ENCODE measurements at places on chromosomes 6 and 20.
A peak's percentile ranks its signal among the peaks of the same experiment; 100 is the strongest.

- DNase-seq, result no peak
Measured at GRCh38 chr6:45118754-45119153, 209.4 kb upstream of the RUNX2 start.

- no peak for DNase-seq
Measured at GRCh38 chr6:81169166-81169565, 583.3 kb downstream of the TENT5A start.

DNA sequence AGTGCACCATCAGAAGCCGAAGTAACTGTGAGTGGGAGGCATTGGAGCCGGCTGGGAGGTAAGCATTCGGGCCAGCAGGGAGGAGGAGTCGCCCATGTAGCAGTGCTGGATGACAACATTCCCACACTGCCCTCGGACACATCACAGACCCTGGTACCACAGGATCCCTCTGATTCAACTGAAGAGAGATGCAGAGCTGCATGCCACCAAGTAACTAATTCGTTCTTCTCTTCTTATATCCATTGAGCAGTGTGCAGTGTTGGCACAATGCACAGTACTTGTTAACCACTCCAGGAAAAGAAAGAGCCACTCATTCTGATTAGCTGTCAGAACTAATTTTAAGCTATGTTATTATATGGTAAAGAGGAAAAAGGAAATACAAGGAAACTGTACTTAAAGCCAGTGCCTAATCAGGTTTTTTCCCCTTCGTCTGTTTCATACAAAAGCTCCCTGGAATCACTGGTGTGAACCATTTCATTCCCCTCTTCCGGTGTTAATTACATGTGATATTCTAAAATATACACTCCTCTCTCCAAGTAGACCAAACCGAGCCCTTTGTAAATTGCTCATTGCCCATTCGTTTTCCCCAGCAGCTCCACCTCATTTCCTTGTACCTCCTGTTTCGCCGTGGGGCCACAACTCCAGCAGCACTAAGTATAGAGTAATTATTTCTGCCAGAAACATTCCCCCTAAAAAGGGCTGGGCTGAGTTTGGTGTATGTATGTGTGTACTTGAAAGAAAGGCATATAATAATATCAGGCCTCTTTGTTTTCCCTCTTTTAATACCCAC lies 32.4 kb upstream of the ADTRP start:
- DNase-seq, result no peak

GRCh38 chr20:52684905-52685304 lies 287.3 kb upstream of the TSHZ2 start:
- no peak for DNase-seq

DNA sequence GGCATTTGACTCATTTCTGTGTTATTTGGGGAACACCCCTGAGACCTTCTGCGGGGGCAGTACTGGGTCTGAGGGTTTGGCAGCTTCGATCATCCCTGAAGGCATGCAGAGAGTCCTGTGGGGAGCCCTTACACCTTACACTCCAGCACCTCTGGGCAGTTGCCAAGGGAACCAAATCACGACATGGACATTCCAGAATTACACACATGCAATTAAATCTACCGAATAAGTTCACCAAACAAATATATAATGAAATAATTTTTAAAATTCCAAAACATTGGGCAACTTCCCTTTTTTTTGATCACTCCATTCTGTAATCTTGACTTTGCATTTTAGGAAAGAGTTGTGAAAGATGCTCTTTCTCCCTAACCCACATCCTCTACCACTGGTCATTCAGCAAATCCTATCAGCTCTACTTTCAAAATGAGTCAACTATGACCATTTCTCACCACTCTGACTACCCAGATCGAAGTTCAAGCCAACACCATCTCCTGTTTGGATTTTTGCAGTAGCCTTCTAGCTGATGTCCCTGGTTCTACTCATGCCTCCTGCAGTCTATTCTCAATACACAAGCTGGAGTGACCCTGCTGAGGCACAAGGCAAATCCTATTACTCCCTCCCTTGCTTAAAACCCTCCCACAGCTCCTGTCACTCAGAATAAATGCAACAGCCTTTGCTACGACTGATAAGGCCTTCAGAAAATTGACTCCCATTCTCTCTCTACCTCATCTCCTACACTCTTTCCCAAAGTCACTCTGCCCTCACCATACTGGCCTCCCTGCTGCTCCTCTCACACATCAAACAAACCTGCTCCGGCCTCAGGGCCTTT lies 533.3 kb downstream of the HACE1 start:
- DNase-seq, result no peak

DNA sequence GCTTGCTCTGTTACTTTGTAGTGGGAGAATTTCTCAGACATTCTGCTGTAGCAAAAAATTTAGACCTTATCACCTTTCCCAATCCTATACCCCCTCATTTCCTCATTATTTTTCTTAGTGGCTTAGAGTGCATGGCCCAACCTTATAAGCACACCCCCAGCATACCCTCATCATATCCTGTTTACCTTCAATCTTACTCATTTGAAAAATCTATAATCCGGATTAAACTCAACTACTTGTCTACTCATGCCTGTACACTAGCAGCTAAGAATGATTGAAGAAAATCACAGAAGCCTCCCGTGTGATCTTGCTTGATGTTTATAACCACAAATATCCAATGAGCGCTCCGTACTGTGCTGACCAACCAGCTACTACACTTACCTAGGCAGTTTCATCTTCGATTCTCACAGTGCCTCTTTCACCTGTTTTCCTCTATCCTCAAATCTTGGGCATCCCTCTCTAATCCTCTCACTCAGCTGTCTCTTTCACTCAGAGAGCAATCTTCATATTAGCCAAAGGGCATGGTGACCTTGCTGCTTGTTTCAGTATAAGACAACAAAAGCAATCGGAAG lies 36.6 kb downstream of the AIG1 start:
- no peak for DNase-seq

GRCh38 chr20:20452254-20452676 lies 84.4 kb downstream of the INSM1 start:
- DNase-seq, result peak; percentile 52

DNA sequence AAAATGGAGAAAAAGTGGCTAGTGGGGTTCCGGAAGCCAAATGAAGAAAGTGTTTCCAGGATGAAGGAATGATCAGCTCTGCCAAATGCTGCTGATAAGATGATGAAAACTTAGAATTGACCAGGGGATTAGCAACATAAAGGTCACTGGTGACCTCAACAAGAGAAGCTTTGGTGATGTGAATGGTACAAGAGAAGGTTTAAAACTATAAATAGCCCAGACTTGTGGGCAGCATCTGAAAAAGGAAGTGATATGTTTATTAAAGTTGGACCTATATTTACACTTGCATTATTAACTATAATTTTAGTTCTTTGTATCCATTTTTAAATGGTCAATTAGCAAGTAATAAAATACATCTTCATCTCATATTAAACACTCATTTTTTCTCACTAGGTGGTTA lies 45.1 kb downstream of the CGA start:
- DNase-seq, result no peak

- DNase-seq, result no peak
Measured at GRCh38 chr6:151869345-151869744, 61.9 kb downstream of the ESR1 start.

GRCh38 chr20:6184086-6184485 lies 61.3 kb upstream of the FERMT1 start:
- no peak for DNase-seq

- DNase-seq, result peak; percentile 14
Measured at GRCh38 chr6:80094017-80094416, 12.5 kb upstream of the BCKDHB start.

DNA sequence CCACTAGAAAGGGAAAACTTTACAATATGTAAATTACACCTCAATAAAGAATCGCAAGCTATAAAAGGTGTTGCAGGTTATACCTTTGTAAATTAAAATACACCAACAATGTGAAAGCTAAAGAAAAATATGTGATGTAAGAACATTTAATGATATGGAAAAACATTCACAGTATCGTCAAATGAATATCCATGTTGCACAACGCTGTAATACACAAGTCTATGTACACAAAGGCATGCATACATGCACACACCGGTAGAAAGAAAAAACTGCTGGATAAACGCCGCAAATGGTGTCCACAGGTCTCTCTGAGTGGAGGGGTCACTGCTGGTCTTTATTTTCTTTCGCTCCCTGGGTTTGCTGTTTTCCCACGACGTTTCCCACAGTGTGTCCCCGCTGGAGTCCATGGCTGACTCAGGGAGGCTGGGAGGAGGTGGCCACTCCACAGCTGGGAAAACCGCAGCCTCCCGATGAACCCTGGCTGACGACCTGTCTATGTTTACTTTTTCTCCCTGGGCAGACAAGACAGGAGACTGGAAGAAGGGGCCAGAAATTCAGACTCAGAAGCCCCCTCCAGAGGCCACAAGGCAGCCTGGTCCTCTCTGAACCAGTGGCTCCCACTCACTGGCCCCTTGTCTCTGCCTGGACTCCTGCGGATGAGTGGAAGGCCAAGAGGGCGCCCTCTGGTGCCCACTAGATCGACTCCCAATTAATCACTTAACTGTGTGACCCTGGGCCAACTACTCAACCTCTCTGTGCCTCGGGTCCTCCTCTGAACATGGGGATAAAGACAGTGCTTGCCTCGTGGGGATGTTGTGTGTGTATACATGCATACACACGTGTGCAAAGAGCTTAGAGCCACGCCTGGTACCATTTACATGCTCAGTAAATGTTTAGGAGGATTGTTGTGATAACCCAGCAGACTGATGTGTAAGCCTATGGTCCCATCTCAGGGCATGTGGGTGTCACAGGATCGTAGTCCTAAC lies 12.8 kb upstream of the BPI start:
- DNase-seq, result no peak

DNA sequence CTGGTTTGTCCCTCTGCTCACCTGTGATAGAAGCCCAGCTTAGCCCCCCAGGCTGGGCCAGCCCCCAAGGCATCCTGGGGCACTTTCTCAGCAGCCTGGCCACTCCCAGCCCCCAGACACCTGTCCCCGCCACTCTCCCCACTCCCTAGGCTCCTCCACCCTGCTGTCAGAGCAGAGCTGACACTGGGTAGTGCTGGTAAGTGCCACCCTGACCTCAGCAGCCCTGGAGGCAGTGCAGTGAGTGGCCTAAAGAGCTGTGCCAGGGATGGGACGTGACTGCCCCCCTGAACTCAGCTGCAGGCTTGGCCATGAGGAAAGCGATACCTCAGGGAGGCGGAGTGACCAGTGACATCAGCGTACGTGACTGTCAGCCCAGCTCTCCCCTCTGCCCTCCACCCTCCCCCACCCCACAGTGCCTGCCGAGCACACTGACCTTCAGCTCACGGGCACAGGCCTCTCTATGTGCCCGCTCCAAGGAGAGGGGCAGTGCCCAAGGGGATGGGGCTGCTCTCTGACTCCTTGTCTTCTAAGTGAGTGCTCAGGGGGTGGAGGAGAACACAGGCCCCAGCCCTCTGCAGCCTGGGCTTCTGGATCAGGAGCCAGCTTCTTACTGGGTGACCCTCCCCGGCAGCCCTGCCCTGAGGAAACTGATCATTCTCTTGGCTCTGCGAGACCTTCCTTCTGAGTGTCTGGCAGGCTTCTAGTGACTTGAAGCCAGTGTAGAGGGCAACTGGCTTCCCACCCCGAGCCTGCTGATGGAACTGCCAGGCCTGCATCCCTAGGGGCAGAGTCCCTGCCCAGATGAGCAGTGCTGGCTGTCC lies 172.7 kb downstream of the MRPL14 start:
- DNase-seq, result no peak

DNA sequence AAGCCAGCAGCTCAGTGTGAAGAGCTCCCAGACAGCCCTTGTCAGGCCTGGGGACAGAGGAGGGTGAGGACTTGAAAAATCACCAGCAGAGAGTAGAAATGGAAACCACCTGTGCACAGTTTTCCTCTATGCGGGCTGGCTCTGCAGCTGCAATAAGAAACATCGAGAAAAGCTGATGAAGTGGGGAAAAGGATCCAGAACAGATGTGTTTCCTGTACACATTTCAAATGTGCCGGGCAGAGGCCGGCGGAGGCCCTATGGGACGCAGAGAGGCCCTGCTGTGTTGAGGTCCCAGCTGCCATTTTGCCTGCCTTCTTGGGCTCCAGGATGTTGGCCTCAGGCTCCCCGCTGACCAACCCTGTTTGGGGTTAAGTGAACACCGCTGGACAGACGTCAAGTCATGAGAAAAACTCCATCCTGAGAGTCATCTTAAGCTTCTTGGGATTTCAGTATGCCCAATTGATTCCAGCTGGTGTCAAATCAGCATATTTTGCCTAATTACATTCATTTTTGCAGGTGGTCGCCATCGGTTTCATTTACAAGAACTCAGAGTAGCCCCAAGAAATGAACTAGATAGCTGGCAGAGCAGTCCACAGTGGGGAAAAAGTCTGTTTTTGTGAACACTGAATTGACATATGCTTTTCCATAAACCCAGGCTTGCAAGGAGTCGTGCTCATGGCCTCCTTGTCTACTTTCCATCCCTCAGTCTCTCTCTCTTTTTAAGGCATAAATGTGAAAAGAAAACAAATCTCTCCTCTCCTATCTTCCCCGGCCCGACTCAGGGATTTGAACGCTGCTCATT lies 150.4 kb upstream of the PHACTR3 start:
- no peak for DNase-seq

- DNase-seq, result no peak
Measured at GRCh38 chr20:6764619-6765018, 2.9 kb upstream of the BMP2 start.

- DNase-seq, result no peak
Measured at GRCh38 chr6:70310063-70310694, 7.3 kb upstream of the COL9A1 start.

DNA sequence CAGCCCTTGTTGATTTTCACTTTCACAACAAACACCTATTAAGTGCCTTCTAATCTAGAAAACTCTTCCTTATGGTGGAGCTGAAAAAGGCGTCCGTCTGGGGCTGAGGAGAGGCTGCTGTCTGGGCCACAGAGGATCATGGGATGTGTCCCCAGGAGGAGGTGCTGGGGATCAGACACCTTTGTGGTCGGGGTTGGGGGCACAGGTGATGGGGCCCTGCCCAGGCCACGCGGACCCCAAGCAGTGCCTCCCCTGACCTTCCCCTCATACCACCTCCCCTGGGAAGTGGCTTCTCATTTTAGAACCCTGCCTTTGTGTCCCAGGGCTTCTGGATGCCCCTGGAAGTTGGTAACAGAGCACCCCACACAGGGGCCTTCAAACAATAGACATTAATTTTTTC lies 41.1 kb downstream of the SUN5 start:
- no peak for DNase-seq

GRCh38 chr6:36755435-36756348 lies 58.1 kb downstream of the RAB44 start:
- DNase-seq, result peak; percentile 66

- DNase-seq, result no peak
Measured at GRCh38 chr6:37946057-37946456, 126.5 kb downstream of the ZFAND3 start.

DNA sequence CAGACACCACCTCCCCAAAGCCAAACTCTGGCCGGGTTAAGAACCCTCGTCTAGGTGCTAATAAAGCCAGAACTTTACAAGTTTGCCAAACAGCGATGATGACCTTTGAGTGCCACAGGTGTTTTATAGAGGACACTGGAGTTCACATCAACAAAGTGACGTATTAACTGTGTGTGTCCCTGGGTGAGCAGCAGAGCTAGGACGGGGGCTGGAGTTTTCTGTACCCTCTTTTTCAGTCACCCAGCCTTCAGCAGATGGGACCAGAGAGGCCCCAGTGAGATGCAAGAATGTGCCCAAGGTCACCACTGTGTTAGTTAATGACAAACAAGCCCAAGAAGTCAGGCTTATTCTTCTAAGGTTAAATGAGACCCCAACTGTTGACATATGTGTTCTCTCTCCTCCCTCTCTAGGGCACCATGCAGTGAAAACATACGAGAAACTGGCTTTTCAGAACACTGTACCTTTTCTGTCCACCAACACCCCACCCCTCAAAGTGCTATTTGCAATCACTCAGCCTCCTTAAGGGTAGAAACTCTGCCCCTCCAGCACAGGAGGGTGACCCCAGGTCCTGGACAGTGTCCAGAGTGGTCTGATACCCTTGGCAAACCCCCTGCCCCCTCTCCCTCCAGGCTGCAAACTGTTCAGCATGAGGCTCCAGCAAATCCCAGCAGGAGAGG lies 5.2 kb downstream of the SDC4 start:
- no peak for DNase-seq
